ENCODE measurements at places on chromosomes 11 and 22.

DNA sequence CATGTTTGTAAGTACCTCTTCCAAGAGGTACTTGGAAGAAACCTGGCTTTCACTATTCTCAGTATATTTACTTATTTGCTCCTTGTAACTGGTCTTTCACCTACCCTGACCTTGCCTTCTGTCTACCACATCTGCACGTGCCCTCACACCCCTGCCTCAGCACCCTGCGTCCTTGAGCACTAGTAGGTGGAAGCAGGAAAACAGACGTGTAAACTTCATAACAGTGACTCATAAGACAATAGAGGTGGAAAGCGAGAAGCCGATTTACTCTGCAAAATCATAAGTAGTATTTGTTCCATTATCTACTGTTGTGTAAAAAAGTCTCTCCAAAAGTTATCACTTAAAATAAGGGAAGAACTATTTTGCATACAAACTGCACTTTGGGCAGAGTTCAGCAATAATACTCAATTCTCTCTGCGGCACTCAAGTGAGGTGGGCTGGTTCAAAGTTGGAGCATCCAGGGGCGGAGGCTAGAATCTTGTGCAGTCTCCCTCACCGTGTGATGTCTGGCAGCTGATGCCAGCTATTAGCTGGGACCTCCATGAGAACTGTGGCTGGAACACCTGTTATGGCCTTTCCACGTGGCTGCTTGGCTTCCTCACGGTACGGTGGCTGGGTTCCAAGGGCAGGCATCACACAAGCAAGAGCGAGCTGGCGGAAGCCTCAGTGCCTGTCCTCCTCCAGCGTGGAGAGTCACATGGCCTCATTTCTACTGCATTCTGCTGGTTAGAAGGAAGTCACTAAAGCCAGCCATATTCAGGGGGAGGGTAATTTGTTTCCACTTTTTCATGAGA, 30.4 kb downstream of the PACS1 start:
- DNase-seq, result no peak

GRCh38 chr11:3614742-3615171, 27.0 kb downstream of the ART5 start:
- peak; percentile 21 for DNase-seq

- DNase-seq, result no peak
These were observed 14.6 kb downstream of the MS4A6A start for GRCh38 chr11:60168306-60168705.

GRCh38 chr11:48051217-48051830, 71.0 kb downstream of the PTPRJ start:
- no peak for DNase-seq

DNA sequence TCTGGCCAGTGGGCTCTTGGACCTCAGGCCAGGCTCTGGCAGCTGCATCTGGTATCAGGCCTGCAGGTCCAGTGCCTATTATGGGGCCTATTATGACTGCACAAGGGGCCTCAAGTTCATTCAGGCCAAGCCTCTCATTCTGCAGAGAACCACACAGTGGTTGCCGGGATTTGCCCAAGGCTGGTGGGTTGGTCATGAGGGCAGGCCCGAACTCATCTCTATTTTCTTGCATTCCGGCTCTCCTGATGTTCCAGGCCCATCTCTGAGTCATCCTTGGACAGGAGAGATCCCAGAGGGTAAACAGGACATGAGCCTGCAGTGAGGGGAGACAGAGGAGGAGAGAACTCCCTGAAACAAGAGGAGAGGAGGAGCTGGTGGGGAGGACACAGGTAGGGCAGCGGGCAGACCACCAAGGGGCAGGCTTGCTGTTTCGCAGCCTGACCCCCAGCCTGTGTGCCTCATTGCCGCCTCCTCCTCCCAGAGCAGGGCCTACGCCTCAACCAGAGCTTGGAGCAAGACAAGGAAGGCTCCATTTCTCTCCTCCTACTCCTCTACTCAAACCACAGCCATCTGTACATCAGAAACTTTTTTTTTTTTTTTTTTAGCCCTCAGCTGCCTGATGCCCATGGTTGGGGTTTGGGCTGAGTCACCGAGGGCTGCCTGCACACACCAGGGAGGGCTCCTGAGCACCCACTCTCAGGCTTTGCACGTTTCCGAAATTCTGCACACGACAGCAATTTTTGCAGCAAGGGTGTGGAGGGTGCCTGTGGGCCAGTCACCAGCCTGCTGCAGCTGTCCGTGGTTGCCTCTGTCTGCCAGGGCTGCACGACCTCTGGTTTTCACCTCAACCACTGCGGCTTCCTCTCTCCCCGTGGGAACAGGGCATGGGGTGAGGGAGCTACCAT, 12.7 kb upstream of the TREH start:
- peak; percentile 63 for DNase-seq

DNA sequence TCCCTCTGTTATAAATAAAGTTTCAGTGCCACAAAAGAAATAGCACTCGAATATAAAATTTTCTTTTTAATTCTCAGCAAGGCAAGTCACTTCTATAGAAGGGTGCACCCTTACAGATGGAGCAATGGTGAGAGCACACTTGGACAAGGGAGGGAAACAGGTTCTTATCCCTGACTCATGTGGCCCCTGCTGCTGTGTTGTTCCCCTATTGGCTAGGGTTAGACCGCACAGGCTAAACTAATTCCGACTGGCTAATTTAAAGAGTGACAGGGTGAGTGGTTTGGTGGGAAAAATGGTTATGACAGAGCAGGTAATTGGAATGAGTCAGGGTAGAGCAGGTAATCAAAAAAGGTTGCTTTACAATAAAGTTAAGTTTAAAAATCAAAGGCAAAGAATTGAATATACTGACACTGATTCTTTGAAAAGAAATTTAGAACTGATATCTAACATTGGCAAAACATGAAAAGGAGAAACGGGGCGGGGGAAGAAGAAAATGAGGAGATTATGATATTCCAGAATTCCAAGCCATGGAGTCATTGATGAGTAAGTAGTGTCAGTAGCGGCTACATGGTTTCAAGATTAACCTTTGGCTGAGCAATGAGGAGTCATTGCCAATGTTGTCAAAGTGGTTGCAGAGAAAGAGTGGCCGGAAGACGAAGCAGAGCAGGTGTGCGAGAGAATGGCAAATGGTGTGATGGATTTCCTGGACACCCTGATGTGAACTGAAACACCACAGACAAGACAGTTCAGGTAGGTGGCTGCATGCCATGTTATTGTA, 48.4 kb upstream of the MRGPRX1 start:
- no peak for DNase-seq

DNA sequence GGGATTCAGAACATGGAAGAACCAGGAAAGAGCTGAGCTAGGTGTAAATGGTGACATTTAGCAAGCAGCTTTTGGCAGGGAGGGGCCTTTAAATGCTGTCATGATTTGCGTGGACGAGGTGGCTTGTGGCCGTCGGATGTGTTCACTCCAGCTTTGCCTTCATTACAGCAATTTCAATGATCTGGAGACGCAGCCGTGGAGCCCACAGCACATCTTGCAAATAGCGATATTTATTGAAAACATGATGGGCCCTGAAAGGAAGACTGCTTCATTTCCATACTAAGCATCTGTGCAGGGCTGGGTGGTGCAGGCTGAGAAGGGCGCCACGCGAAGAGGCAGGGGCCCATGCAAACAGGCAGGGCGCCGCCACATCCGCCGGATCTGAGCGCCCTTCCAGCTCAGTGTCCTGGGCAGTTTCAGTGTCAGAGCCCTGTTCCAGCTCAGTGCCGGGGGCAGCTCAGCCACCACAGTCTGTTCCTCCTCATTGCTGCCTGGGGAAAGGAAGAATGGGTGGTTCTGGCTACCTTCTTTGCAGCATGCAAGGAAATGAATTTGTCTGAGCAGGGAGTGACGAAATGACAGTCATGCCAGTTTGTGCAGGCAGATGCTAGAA, 111.1 kb upstream of the TTC12 start:
- DNase-seq, result no peak

DNA sequence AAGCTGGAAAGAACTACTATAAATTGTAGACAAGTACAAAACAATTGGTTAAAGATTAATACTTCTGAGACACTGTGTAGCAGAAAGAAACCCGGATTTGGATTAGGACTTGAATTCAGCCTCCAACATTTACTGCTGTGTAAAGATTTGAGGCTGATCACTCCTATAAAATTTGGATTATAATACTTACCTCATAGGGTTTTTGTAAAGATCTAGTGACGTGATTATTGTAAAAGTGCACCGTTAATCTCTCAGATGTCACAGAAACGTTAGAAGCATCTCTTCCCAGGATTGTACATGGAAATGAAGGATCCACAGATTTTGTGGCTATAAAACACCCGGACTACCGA, 323 bp upstream of the HIKESHI start:
- DNase-seq, result no peak

GRCh38 chr11:115500547-115501501, 3.4 kb downstream of the CADM1 start:
- DNase-seq, result no peak

DNA sequence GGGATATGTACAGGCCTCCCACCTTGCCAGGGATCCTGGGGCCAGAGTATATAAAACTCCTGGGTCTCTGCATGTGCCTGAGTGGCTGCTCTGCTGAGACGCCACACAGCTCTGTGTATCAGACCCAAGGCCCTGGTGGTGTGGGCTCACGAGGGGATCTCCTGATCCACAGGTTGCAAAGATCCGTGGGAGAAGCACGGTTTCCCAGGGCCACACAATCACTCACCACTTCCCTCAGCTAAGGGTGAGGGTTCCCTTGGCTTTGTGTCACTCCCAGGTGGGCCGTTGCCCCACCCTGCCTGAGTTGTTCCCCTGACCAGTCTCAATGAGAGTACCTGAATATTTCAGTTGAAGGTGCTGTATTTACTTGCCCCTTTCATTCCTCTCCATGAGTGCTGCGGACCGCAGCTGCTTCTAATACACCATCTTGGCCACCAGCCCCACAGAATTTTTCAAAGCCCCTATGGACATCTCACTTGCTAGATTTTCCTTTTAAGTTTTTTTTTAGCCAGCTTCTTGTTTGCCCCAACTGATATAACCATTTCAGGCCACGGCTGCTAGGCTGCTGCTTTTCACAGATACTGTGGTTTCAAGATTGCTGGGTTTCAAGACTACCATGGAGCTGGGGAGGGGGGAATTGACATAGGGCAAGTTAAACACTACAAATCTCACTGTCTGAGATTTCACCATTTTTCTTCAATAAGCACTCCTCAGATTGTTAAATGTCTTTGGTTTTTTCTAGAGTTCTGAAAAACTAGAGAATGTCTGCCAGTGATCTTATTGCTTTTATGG, 13.7 kb upstream of the DEPDC7 start:
- no peak for DNase-seq

DNA sequence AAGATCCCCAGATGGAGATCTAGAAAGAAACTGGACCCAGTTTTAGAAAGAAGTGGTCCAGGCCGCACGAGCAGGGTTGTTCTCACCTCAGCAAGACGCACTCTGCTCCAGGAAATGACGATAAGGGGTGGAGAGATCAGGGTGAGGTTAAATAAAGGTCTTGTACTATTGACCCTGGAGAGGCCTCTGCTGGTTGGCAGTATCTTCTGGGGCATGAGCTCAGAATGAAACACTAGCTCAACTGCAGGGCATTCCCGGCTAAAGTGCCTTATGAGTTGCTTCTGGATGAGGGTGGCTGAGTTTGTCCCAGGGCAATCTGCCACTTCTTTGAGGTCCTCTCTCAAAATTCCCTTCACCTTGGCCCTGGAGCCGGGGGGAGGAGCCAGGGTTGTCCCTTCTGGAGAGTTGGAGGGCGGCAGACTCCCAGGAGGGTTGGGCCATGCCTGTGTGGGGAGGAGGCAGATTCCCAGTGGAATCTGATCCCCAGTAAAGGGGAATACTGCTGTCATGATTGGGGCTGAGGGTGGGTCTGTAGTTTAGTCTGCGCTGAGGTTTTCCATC, 10.9 kb downstream of the USP2 start:
- no peak for DNase-seq

GRCh38 chr11:125390946-125391345, 105.1 kb downstream of the FEZ1 start:
- DNase-seq, result peak; percentile 66

DNA sequence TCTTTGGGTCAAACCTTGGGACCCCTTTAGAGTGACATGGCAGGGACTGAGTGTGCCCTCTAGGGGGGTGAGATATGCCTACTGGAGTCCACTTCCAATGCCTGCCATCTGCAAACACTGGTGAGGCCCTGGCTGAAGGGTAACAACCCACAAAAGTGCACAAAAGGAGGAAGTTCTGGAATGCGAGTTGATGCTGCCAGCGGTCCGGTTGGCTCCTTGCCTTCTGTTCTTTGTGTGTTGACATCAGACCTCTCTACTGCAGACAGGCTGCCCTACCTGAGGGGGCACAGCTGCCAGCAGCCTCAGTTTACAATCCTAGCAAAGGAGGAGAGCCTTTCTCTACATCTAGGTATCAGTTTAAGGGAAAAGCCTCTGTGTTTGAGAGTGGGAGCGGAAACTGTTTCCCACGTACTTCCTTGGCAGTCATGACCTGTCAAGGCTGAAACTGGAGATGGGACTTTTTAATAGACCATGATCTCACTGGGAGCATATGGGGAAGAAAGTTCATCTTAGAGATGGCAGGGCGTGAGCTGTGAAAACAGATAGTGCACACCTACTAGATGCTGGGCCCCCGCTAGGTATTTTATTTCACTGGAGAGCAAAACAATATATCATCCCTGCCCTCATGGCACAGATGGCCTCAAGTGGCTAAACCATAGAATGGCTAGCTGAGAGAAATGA, 27.2 kb downstream of the BMAL1 start:
- DNase-seq, result no peak

GRCh38 chr22:25202290-25202921, 2.7 kb downstream of the CRYBB3 start:
- peak; percentile 55 for DNase-seq

DNA sequence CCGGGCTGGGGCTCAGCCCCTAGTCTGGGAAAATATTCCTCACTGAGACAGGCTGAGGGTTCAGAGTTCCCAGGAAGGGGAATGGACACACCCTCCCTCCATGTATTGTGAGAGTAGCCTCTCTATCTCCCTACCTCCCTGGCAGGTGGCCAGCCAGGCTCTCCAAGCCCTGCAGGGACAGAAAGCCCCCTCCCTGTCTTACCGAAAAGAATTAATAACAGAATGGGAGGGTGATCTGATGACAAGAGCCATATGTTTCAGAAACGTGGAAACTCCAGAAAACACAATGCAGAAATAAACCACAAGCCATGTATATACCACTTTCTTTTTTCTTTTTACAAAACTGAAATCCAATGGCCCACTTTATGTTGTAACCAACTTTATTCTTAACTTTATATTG, 140.0 kb downstream of the CHST1 start:
- DNase-seq, result no peak

- no peak for DNase-seq
These were observed 5.2 kb downstream of the USP2 start for GRCh38 chr11:119376197-119376847.

DNA sequence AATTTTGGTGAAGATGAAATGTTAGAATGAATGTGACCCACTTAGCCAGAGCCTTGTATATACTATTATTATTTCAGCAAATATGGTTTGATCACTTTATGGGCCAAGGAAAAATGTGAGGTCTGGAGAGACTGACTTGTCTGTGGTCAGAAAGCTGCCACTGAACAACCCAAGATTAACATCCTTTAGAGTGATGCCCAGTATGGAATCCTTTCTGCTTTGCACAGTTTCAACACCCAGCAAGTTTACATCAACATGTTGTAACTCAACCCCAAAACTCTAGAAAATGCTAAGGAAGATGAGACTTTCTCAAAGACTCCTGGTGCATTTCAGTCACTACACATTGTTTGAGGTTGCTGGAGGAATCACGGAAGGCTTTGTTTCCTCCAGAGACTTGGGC, 107.7 kb downstream of the SNX19 start:
- DNase-seq, result peak; percentile 34

- DNase-seq, result peak; percentile 29
These were observed 41.7 kb upstream of the PLET1 start for GRCh38 chr11:112302226-112302868.
